ENCODE measurements at places on chromosomes 12 and 14. TPM values are rescaled to one million over a fixed set of nuclear protein-coding genes. Genes with fewer than 3 reads are reported as not detected.

Gene RNF212B
- not detected for total RNA-seq

Gene OTUB2
- total RNA-seq, result 2.4 TPM

Gene MYH6
- not detected for total RNA-seq

Gene TAS2R31
- total RNA-seq, result 0.39 TPM

Gene PIP4K2C
- total RNA-seq, result 73.4 TPM

Gene SMCO2
- total RNA-seq, result 0.31 TPM

Gene SCN8A
- total RNA-seq, result 0.23 TPM

Gene SSTR1
- not detected for total RNA-seq

Gene KRT72
- not detected for total RNA-seq

Gene GPR137C
- not detected for total RNA-seq

Gene SLCO1B1
- not detected for total RNA-seq

Gene TMEM132C
- total RNA-seq, result not detected

Gene STAT6
- total RNA-seq, result 74.7 TPM

Gene SLC2A13
- 4.0 TPM for total RNA-seq

Gene OASL
- total RNA-seq, result 1.1 TPM

Gene INHBC
- total RNA-seq, result not detected

Gene LRRC10
- not detected for total RNA-seq

Gene CFAP54
- 0.57 TPM for total RNA-seq

Gene AICDA
- total RNA-seq, result not detected

Gene CAPZA3
- not detected for total RNA-seq

Gene NEDD8
- total RNA-seq, result 249 TPM

Gene TEX52
- total RNA-seq, result not detected

Gene ZNF705A
- total RNA-seq, result not detected

Gene SOAT2
- total RNA-seq, result not detected

Gene MYO1H
- total RNA-seq, result not detected

Gene PTGDR
- total RNA-seq, result not detected

Gene DEPDC4
- total RNA-seq, result 0.62 TPM

Gene PPP1R3E
- 0.70 TPM for total RNA-seq

Gene MFAP5
- 24.0 TPM for total RNA-seq

Gene GALNT8
- 0.23 TPM for total RNA-seq

Gene AJUBA
- total RNA-seq, result 144 TPM

Gene IL26
- not detected for total RNA-seq

Gene DPF3
- 0.16 TPM for total RNA-seq

Gene SELPLG
- total RNA-seq, result 0.08 TPM

Gene PZP
- total RNA-seq, result not detected

Gene MDP1
- 18.3 TPM for total RNA-seq

Gene NGB
- total RNA-seq, result not detected

Gene SMCO3
- not detected for total RNA-seq

Gene RTL1
- total RNA-seq, result not detected

Gene TAS2R14
- total RNA-seq, result 0.70 TPM

Gene CEBPE
- not detected for total RNA-seq

Gene PRH2
- not detected for total RNA-seq

Gene MIP
- not detected for total RNA-seq

Gene RNU4-1
- under 0.01 TPM for total RNA-seq

Gene ZC2HC1C
- not detected for total RNA-seq

Gene ACRBP
- total RNA-seq, result 0.16 TPM

Gene SYT10
- not detected for total RNA-seq

Gene SLC6A12
- total RNA-seq, result not detected

Gene KLHDC1
- total RNA-seq, result 2.1 TPM
